ENCODE measurements at places on chromosomes 5 and 9.

GRCh38 chr5:109922381-109922995 is 232.8 kb downstream of the MAN2A1 start:
- peak; percentile 37 for ATAC-seq

- ATAC-seq: no peak
These were observed 101.7 kb upstream of the TBC1D2 start for GRCh38 chr9:98356953-98357690.

DNA sequence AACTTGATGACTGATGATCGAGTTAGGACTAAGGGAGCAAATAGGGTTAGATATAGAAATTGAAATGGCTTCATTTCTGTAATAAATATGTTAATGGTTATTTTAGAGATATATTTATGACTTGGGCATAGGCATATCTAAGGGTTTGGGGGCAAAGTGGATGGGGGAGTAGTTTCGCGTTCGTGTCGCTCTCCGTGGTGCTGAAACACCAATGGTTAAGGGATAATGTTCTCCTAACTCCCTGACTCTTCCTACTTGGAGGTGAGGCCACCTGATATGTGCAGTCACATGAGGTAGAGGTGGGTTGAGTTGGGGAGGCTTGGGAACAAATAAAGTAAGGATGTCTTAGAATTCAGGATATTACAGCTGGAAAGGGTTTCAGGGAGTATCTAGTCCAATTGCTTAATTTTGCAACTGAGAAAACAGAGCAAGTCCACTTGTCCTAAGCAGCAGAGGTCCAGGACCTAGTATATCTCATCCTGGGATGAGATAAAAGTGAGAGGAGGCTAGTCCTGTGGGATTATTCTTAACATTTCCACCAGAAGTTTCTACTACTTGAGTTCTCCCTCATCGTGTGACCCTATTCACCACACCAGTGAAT is 44.0 kb upstream of the MAP1B start:
- ATAC-seq: no peak

GRCh38 chr5:1112596-1113331 is 901 bp upstream of the SLC12A7 start:
- no peak for ATAC-seq

DNA sequence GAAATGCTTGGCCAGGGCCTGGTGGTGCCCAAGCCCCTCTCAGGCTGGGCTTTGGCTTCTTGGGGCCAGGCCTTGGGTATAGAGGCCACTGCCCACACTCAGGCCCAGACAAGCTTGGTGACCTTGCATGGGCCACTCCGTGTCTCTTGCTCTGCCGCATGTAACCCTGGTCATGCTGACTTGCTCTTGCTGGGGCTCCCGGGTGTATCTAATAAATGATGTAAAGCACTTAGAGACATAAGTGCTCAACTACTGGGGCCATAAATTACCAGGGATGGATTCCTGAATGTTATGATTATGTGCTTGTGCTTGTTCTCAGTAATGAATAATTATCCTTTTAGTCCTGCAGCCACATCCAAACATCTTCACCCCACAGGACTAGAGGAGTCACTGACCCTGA is 54.0 kb downstream of the C5orf15 start:
- ATAC-seq: no peak

- ATAC-seq: peak; percentile 97
These were observed 489 bp upstream of the PANK3 start for GRCh38 chr5:168579488-168580226.

DNA sequence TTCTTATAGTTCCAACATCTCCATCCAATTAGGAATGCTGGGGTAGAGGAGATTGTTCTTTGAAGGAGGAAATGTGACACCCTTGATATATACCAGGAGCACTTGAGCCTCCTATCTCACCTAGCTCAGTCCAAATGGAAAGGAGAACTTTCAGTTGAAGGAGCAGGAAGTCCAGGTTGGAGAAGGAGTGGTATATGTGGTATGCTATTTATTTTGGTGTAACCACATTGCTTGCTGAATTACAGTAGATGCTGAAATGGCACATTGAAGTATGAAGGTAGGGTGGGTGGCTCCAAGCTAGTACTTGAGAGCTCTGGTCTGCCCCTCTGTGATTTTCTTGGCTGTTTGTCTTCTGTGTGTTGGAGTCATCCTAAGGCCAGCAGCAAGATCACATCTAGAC is 6.1 kb downstream of the CSNK1G3 start:
- ATAC-seq: no peak

GRCh38 chr9:93108291-93109041 is 12.4 kb downstream of the CARD19 start:
- ATAC-seq: peak; percentile 92

DNA sequence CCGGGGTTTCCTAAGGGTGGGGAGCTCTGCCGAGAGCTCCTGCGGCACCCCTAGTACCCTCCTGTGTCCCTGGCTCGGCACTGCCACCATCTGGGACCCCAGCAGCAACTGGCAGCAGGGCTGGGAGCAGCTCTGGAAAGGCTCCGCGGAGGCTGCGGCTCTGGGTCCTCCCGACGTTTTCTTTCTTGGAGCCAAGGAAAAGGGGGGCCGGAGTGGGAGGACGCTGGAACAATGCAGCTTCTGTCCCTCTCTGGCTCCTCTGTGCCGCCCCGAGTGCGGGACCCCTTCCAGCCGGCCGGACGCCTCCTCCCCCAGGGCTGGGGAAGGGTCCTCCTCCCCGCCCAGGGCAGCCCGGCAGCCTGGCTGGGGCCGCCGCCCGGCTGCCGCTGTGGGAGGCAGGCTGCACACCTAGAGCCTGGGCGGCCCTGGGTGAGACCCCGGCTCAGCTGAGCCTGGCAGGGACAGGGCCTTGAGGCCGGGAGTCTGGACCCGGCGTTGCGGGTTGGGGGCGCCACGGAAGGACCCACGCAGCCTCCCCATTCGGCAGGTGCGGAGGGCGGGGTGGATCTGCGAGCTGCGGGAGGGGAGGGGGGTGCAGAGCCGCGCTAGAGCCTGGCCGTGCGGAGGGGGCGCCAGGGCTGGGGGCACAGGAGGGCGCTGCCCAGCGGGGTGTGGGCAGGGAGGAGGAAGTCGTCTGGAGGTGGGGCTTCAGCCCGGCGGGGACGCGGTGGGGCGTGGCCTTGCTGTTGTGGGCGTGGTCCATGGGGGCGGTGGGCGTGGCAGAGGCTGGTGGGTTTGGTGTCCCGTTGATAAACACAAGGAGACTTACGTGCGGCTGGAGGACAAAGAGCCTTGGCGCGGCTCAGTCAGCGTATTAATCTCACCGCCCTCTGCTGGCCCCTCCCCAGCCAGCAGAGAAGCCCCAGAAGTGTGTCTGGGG is 15.1 kb downstream of the GPSM1 start:
- ATAC-seq: peak; percentile 47

GRCh38 chr5:102823441-102823874 is 68.4 kb downstream of the PAM start:
- peak; percentile 42 for ATAC-seq

- ATAC-seq: no peak
These were observed 166.5 kb upstream of the PHYKPL start for GRCh38 chr5:178398901-178399700.

GRCh38 chr5:77709993-77710685 is 66.0 kb downstream of the TBCA start:
- no peak for ATAC-seq

- no peak for ATAC-seq
These were observed 1.9 kb upstream of the RAD23B start for GRCh38 chr9:107281184-107281583.

DNA sequence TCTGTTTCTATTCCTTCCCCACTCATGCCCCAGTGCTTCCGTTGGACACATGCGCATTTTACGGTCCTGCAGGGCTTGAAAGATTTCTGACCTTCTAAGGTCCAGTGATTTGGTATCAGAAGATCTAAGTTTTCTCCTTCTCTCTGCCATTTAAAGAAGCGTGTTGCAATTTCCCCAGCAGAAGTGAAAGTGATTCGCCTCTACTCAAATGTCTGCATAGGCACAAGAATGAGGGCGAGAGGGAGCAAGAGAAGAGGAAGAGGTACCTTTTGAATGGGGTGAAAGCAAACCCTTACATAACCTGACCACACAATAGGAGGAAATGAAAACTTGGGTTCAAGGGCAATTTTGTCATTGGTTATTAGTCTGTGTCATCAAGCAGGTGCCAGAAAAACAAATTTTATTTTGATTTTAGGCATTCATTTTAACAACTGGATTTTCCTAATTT is 31.7 kb upstream of the NR3C1 start:
- peak; percentile 13 for ATAC-seq

DNA sequence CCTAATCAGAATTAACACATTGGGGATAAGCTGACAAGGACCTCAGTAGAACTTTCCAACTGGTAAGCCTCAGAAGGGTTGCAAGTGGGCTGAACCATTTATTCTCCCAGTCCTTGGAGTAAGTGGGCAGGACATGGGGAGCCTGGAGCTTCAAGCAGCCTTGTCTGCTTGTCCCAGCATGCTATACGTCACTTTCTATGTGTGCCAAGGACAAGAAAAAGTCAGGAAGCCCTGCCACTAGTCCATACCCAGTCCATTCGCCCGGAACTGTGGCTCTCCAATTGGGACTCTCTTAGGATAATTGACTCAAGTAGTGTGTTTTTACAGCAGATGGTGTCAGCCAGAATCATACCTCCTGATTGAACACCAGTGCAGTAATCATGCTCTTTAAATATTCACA is 62.6 kb upstream of the FRRS1L start:
- no peak for ATAC-seq

GRCh38 chr5:17157294-17157693 is 60.1 kb upstream of the BASP1 start:
- no peak for ATAC-seq

GRCh38 chr9:137429546-137429890 is 6.3 kb downstream of the NOXA1 start:
- no peak for ATAC-seq

GRCh38 chr5:133430095-133430494 is 182.2 kb downstream of the FSTL4 start:
- ATAC-seq: no peak

DNA sequence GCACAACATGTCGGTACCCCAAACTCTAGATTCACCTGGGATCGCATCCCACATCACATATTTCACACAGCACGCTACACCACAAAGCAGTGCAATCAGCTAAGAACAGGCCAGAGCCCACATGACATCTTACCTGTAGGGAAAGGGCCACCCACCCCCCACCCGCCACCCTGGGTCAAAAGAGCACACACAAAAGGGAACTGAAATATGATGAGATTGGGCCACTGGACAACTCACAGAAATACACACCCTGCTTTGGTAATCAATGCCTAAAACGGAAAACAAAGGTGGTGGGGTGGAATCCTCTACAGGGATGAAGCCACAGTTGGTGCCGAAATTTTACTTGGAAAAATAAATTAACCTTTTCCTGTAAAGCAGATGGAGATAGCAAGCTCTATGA is 13.1 kb downstream of the RETREG1 start:
- no peak for ATAC-seq

- ATAC-seq: no peak
These were observed 34.4 kb downstream of the INSYN2B start for GRCh38 chr5:169945831-169946261.

DNA sequence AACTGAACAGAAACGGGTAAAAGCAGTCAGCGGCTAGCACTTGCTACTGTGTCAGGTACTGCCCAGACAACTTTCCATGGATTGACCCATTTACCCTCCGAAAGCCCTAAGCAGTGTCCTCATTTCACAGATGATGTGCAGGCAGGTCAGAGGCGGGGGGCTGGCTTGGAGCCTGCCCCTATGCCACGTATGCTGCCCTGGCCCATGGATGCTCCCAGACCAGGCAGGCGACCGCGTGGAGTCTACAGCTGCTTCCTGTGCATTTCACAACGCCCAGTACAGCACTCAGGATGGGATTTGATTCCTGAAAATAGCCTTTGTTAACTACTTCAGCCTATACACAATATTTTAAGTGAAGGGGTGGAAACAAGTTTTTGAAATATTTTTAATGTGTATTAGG is 202.9 kb downstream of the NXNL2 start:
- no peak for ATAC-seq

DNA sequence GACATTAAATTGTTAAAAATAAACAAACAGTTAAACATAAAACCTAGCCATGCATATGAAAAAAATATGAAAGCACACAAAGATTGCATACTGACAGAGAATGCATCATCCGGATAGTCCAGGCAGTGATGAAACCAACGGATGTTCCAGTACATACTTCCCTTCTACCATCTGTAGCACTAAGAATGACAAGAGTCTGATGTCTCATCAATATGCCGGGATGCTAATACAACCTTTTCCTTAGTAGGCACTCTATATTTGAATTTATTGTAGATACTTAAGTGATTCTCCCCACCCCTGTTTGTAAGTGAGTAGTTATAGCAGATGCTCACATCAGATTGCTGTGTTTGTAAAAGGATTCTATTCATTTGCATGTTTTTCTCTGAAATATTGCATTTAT is 571.2 kb upstream of the WWC1 start:
- no peak for ATAC-seq

GRCh38 chr9:95435074-95435728 is 81.6 kb downstream of the PTCH1 start:
- no peak for ATAC-seq

GRCh38 chr5:135203593-135204036 is 169.6 kb upstream of the PITX1 start:
- no peak for ATAC-seq

DNA sequence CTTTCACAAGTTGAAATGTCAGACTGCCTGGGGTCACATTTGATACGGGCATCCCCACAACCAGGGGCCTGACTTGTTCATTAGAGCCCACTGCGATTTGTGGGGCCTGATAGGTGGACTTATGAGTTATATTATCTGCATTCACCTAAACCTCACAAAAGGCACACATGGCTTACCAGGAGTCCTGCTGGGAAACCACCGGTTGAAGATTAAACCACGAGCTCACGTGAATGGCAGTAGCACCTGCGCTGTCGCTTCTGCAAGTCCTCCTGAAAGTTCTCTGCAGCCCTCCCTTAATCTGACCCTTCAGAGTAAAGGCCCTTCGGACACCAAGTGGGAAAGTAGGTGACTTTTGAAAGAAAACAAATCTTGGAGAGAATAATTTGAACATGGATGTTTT is 68.9 kb downstream of the PPIC start:
- ATAC-seq: no peak

DNA sequence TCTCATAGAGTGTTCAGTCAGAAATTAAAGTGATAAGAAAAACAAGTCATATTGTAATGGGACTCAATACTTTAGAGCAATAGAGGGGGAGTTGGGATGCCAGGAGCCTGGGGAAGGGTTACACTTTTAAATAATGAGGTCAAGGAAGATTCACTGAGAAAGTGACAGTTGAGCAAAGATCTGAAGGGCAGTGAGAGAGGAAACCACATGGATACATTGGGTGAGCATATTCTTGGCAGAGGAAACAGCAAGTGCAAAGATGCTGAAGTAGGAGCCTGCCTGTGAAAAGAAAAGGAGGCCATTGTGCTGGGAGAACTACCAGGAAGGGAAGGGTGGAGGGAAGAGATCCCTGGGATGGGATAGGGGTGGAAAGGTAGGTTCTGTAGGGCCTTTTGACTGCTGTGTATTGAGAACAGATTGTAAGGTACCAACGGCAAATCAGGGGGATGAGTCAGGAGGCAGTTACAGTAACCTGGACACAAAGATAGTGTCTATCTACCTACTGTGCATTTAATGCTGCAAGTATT is 79.4 kb downstream of the PAM start:
- ATAC-seq: no peak

- ATAC-seq: no peak
These were observed 409.5 kb downstream of the MAT2B start for GRCh38 chr5:163914910-163915309.

Measured in activated T-helper 17 cell treated with anti-CD3 and anti-CD28 coated beads, Interleukin-2, amount 50 U/mL, for 72 hours (primary cell).